ENCODE measurements at places on chromosomes 11 and 22. TPM values are rescaled to one million over a fixed set of nuclear protein-coding genes. Genes with fewer than 3 reads are reported as not detected.

- no peaks in the 10 kb centered on the region for H3K27me3 ChIP-seq
- H3K36me3 ChIP-seq, result no peaks in the 10 kb centered on the region
- no peak overlapping the region for H3K4me3 ChIP-seq
- H3K27ac ChIP-seq, result no peak overlapping the region
These were observed 5.3 kb upstream of the CARD18 start for GRCh38 chr11:105144887-105145286.

The YPEL4 gene
- 1.1 TPM for total RNA-seq

DNA sequence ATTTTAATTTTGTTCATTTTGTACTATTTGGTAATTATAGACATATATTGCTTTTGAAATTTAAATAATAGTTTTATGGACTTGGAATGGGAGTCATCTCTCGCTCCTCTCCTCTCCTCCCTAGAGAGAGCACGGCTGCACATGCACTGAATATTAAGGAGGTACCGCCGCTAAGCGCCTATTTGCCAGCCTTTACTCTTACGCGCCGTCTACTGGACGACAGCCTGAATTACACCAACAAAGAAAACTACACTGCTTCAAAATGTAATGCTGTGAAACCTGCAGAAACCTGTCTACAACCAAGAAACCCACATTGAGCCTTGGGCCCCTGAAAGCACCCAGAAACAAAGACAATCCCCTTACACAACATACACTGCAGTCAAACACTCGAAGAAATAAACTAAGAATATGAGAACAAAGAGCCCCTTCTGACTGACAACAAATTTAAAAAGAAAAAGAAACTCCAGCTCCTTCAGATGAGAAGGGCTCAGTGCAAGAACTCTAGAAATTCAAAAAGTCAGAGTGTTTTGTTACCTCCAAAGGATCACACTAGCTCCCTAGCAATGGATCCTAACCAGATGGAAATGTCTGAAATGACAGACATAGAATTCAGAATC is 737.2 kb downstream of the LRRC4C start:
- no peak for DNase-seq
- no peak overlapping the region for H3K4me3 ChIP-seq
- no peaks in the 10 kb centered on the region for H3K4me1 ChIP-seq

GRCh38 chr22:21944871-21945270 is 7.8 kb downstream of the PPM1F start:
- H3K4me1 ChIP-seq, result no peaks in the 10 kb centered on the region
- peak overlapping the region; percentile 90 for H3K27ac ChIP-seq
- H3K36me3 ChIP-seq, result no peaks in the 10 kb centered on the region
- H3K4me3 ChIP-seq, result no peak overlapping the region
- DNase-seq, result no peak
- no peaks in the 10 kb centered on the region for H3K27me3 ChIP-seq

The SOX10 gene
- 101 TPM for total RNA-seq

The MYO7A gene
- total RNA-seq, result 4.3 TPM

Data from breast epithelium (tissue), 4 donors.